Activated CD4-positive, alpha-beta T cell treated with anti-CD3 and anti-CD28 coated beads, Interleukin-2, amount 50 U/mL, for 48 hours (primary cell): ENCODE measurements at places on chromosomes 3 and 15.

DNA sequence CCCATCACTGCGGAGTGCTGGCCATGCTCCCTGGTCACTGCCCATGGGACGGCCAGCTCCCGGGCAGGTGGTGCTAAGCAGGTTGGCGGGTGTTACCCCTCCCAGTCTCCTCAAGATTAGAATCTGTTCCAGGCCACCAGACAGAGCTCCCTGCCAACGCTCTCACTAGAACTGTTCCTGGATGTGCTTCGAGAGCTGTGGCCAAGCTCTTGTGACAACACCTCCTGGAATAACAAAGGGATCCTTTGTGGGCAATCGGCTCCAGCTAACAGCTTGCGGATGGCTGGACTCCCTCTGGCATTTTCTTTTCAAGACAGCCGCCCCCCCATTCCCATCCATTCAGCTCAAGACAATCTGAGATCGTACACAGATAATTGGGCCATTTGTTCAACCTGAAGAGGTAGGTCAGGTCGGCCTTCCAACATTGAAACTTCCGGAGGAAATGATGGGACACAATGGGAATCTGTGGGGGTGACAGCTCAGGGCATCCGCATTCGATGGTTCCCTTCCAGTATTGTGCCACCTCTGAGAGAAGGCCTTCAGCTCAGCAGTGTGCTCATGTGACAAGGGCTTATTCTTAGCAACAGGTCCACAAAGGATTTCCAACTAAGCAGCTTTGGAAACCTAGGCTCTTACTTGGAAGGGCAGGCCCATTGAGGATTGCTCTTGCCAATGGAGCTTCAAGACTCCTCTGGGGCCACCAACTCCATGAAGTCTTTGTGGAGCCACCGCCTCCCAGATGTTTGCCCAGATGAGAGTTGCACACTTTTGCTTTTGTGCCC lies 11.6 kb upstream of the EPHB3 start:
- no peak for DNase-seq

- no peak for DNase-seq
These were observed 209.1 kb downstream of the NR1D2 start for GRCh38 chr3:24154013-24154695.

GRCh38 chr3:40580494-40581091 lies 55.8 kb downstream of the ZNF621 start:
- peak; percentile 73 for DNase-seq

GRCh38 chr15:96276438-96277210 lies 53.9 kb upstream of the NR2F2 start:
- no peak for DNase-seq

DNA sequence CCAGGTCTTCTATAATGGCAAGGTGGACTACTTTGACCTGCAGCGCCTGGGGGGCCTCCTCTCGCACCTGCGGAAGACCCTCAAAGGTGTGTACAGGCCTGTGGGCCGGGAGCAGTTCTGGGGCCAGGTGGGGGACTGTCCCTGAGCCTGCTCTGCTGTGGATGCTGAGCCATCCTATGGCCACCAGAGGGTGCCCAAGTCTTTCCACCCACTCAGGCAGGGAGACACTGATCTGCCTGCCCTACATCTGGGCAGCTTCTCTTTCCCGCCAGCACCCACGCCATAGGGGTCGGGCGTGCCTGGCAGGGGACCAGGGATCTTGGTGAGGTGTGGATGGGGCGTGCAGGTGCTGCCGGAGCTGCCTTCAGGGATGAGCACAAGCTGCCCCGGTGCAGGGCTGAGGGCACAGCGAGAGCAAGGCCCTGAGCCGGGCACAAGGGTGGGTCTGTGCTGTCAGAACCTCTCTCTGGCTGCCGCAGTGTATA lies 14.1 kb downstream of the RNF123 start:
- peak; percentile 65 for DNase-seq

GRCh38 chr15:82137261-82137660 lies 91.4 kb upstream of the MEX3B start:
- no peak for DNase-seq

GRCh38 chr3:186236357-186237020 lies 125.5 kb downstream of the DGKG start:
- no peak for DNase-seq

DNA sequence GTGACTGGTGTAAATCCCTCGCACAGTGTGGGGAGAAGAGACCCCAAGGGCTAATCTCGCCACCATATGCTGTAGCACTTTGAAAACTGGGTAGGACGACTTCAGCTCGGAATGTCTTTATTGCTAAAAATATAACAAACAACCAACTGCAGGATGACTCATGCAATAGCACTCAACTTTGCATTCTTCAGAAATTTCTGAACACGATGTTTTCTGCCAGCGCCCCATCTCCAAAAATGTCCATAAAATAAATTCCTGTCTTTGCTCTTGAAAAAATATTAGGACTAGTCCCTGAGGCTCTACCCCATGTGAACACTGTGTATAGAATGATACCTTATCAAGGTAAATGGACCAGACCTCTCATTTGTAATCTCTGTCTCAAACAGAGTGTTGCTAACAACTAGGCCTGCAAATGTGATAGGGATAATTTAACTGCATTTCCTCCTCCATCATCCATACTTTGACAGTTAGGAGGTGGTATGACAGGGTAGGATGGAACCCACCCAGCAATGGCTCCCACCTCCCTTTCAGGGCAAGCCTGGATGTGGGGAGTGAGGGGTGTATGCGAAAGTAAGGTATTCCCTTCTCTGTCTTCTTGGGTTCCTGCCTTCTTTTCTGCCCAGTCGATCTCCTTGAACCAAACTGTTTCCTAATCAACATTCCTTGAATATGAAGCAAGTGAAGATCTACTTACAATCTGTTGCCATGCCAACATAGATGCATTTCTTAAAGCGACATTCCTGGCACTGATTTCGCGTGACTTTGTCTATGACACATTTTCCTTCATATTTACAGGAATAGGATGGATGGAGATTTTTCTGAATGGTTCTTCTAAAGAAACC lies 201.1 kb downstream of the NR1D2 start:
- DNase-seq = no peak

DNA sequence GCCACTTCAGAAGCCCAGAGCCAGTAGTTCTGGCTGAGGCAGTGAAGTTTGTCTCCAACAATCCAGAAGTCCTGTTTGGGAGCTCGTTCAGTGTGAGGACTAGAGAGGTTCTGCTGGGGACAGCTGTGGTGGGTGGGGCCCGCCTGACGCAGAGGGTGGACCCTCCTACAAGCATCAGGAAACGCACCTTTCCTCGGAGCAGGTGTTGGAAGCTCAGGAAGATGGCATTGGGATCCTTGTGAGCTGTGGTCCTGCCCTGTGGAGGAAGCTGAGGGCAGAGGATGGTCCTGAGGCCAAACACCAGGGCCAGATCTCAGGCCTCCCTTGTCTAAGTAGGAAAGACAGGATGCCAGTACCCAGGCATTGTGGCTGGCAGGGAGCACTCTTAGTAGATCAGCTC lies 5.1 kb downstream of the THPO start:
- no peak for DNase-seq

DNA sequence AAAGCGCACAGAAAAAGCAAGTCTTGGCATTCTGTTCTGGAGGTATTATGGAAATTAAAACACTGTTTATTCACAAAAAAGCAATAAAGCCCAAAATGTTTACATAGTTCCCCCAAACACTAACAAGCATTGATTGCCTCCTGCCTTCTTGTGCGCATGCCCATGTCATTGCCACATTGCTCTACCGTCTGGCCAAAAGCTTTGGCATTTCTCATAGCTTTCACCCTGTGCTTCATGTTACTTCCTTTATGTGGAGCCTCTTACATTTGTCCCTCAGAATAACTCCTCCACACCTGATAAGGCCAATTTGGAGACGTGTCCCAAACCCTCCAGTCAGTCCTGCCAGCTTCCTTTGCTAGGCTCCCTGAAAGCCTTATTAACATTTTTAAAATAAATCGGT lies 680.8 kb downstream of the GBE1 start:
- DNase-seq = no peak
